Kidney glomerular epithelial cell (primary cell): ENCODE measurements at places on chromosomes 1 and 21.

DNA sequence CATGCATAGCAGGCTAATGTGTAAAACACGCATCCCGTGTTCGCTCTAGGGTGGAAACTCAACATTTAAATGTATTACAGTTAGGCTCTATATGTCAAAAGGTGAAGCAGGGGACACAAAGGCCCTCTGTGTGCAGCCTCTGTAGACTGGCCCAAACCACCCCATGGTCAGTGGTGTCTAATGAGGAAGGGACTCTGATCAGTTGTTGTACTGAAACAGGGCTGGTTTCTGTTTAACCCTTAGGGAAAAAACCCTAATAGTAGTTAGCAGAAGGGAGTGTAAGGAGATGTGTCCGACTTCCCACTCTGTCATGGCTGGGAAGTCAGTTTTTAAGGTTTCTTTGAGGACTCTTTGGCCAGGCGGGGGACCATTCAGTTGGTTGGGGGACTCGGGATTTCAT lies 21.5 kb upstream of the CD2 start:
- no peak for DNase-seq

DNA sequence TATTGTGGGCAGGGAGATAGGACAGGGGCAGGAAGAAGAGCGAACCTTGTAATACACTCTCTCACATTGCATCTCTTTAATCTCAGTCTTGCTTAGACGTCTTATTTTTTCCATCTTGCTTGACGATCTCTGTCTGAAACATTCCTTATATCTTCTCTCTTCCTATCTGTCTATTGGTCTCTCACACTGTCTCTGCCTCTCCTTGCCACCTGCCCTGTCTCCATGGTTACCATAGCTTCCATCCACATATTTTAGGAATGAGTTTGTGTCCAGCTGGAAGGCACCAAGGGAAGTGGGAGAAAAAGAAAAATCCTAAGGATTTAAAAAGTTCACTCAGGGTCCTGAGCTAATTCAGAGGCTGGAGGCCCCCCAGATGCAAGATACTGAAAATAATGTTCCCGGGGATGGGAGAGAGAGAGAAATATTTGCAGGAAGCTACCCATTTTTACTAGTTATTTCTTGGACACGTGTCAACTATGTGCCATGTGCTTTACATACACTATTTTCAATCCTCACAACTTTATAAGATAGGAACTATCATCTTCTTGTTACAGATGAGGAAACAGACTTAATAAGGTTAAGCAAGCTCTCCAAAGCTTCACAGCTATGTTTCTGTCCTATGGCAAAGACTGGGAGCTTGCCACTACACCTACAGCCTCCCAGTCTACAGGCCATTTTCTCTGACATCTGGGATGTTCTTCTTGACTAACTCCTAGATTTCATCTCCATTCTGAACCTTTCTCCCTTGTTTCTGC lies 933 bp downstream of the ANKRD34A start:
- peak; percentile 48 for DNase-seq

DNA sequence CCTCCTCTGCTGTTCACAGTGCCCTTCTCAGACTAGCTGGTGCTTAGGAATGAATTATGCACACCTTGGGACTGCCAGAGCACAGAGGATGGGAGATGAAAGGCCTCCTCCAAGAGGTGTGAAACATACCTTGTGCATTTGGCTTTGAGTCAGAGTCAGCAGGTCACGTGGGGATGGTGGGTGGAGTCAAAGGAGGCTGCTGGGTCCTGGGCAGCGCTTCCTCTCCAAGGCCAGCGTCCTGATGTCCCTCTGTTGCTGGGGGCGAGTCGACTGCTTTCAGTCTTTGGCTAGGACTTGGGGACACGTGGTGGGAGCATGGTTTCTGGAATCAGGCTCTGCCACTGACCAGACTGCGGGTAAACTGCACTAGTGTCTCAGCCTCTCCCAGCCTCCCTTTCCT lies 91.2 kb downstream of the AJAP1 start:
- no peak for DNase-seq

DNA sequence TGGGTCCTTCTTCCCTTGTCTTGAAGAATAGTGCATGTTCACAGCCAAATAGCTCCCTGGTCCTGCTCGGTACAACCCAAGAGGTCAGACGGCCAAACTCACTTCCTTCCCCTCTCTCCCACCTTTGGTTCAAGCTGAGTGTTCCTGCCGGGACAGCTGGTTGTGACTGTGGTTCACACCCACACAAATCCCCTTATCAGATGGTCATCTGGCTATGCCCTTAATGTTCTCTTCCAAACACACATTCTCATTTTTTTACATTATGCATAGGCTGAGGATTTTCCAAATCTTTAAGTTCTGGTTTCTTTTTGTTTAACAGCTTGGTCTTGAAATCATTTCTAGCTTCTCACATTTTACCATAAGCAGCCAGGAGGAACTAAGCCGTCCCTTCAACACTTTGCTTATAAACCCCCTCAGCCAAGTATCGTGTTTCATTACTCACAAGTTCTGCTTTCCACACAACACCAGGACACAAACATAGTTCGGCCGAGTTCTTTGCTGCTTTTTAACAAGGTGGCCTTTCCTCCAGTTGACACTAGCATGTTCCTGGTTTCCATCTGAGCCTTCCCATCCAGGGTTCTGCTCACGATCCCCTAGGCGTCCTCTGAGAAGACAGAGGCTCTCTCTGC lies 19.7 kb upstream of the TSPEAR start:
- no peak for DNase-seq

DNA sequence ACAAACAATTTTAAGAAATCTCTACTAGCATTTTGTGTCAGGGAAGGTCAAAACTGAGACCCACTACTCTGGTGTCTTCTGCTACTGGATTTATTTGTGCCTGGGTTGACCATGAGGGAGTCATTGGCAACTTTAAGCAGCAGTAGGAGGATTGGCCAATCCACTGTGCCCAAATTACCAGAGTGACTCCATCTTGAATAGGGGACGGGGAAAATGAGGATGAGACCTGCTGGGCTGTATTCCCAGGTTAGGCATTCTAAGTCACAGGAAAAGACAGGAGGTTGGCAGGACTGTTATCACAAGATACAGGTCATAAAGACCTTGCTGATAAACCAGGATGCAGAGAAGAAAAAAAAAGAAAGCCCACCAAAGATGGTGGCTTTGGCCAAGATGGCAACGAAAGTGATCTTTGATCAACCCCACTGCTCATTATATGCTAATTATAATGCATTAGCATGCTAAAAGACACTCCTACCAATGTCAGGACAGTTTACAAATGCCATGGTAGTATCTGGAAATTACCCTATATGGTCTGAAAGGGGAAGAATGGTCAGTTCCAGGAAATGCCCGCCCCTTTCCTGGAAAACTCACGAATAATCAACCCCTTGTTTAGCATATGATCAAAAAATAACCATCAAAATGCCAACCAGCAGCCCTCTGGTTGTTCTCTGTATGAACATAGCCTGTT lies 200.9 kb downstream of the LTN1 start:
- DNase-seq: no peak

DNA sequence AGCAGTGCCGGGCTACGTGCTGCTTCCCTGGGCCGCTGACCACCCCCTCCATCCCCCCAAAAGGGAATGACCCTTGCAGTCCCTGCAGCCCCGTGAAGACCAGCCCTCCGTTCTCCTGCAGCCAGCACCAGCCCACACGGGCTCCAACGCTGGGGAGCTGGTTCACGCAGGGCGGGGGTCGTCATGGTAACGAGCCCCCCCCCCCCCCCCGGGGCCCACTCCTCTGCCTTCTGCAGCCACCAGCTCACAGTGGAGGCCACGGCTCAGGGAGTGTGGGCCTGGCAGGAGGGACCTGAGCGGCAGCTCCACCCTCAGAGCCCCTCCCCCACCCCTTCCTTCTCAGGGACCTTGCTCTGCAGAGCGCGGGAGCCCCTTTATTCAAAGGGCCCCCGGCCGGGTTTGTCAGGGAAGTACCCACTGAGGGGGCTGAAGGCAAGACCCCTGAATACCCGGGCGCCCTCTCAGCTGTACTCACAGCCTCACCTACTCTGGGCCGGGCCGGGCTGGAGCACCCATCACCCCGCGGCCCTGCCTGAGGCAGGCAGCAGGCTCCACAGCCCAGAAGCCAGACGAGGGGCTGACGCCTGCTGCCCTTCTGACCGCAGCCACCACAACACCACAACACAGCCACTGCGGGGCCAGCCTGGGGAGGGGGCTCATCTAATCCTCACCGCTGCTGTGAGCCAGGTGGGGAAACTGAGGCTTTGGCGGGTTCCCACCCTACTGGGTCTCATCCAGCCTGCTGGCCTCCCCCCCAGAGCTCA lies 12.6 kb downstream of the MEGF6 start:
- no peak for DNase-seq
